ENCODE measurements at places on chromosomes 5 and 9. TPM values are rescaled to one million over a fixed set of nuclear protein-coding genes. Genes with fewer than 3 reads are reported as not detected.

FGFR4 gene
- total RNA-seq, result 2.1 TPM

FAM169A gene
- total RNA-seq, result 14.0 TPM

PRSS3 gene
- total RNA-seq, result 77.0 TPM

MEGF10 gene
- total RNA-seq, result 0.05 TPM

OR1B1 gene
- not detected for total RNA-seq

ESM1 gene
- total RNA-seq, result 0.56 TPM

MYOZ3 gene
- total RNA-seq, result not detected

SLC34A3 gene
- 0.14 TPM for total RNA-seq

ADAMTS16 gene
- not detected for total RNA-seq

CD72 gene
- total RNA-seq, result 0.56 TPM

INSL6 gene
- not detected for total RNA-seq

LCP2 gene
- total RNA-seq, result not detected

PTGS1 gene
- total RNA-seq, result 4.2 TPM

TMEM232 gene
- total RNA-seq, result 0.19 TPM

CFAP90 gene
- not detected for total RNA-seq

CETN3 gene
- total RNA-seq, result 15.7 TPM

TMC1 gene
- not detected for total RNA-seq

NR5A1 gene
- total RNA-seq, result not detected

SH3RF2 gene
- 19.2 TPM for total RNA-seq

PCDHB10 gene
- total RNA-seq, result 0.21 TPM

TNFSF15 gene
- 0.42 TPM for total RNA-seq

TMEM171 gene
- 0.92 TPM for total RNA-seq

PCDHA11 gene
- total RNA-seq, result not detected

SAXO1 gene
- not detected for total RNA-seq

PAEP gene
- total RNA-seq, result not detected

SPOCK1 gene
- 16.4 TPM for total RNA-seq

PCDHA2 gene
- not detected for total RNA-seq

GPR21 gene
- 0.28 TPM for total RNA-seq

NRARP gene
- total RNA-seq, result 14.6 TPM

TSTD2 gene
- total RNA-seq, result 7.8 TPM

TSSK1B gene
- 0.14 TPM for total RNA-seq

NDOR1 gene
- 9.2 TPM for total RNA-seq

DOCK2 gene
- total RNA-seq, result 0.07 TPM

MOB3B gene
- total RNA-seq, result 6.0 TPM

TPRN gene
- 12.5 TPM for total RNA-seq

PCDHA9 gene
- total RNA-seq, result not detected

BTNL8 gene
- not detected for total RNA-seq

FOXI1 gene
- not detected for total RNA-seq

GMCL2 gene
- total RNA-seq, result not detected

TUSC1 gene
- 20.3 TPM for total RNA-seq

SH3GL2 gene
- total RNA-seq, result 0.07 TPM

TLX3 gene
- total RNA-seq, result not detected

CDC25C gene
- 8.8 TPM for total RNA-seq

EIF4E1B gene
- not detected for total RNA-seq

PROB1 gene
- total RNA-seq, result 1.6 TPM

SPATA31E1 gene
- not detected for total RNA-seq

SPACA9 gene
- 6.6 TPM for total RNA-seq

GPR150 gene
- not detected for total RNA-seq

SMIM32 gene
- not detected for total RNA-seq

PKD2L2 gene
- total RNA-seq, result not detected

PCDHA5 gene
- not detected for total RNA-seq

C9 gene
- not detected for total RNA-seq

C9orf50 gene
- not detected for total RNA-seq

NEUROG1 gene
- not detected for total RNA-seq

NMUR2 gene
- not detected for total RNA-seq

PLPP7 gene
- not detected for total RNA-seq

All from airway epithelial cell (primary cell).